ENCODE measurements at places on chromosomes 16 and 17. TPM values are rescaled to one million over a fixed set of nuclear protein-coding genes. Genes with fewer than 3 reads are reported as not detected.

GRCh38 chr17:48540213-48540612, 4.7 kb downstream of the HOXB2 start:
- DNase-seq, result no peak

DNA sequence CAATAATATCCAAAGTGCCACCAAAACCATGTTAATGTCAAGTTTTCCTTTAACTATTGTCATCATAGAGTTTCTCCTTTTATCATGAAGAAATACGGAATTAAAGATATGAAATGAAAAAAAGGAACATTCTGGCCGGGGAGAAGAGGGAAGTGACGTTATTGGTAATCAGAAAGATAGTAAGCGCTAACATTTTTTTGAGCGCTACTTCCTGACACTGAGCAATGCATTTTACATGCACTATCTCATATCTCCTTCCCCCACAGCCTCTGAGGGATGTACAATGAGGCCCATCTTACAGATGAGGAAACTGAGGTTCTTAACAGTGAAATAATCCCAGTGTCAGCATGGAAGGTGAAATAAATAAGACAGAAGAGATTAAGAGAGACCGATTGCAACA, 410.9 kb downstream of the SOX9 start:
- DNase-seq, result no peak

DNA sequence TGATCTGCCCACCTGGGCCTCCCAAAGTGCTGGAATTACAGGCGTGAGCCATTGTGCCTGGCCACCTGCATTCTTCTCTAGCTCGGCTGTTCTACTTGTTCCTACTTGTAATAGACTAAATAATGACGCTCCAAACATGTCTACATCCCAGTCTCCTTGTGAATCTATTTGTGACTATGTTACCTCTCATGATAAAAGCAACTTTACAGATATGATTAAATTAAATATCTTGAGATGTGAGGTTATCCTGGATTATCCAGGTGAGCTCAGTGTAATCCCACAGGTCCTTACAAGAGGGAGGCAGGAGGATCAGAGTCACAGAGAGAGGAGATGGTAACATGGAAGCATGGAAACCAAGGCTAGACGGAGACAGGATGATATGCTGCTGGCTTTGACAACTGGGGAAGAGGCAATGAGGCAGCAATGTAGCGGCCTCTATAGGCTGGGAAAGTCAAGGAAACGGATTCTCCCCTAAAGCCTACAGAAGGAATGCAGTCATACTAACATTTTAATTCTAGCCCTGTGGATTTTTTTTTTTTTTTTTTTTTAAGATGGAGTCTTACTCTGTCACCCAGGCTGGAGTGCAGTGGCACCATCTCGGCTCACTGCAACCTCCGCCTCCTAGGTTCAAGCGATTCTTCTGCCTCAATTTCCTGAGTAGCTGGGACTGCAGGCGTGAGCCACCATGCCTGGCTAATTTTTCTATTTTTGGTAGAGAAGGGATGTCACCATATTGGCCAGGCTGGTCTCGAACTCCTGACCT, 5.0 kb upstream of the LASP1 start:
- DNase-seq, result peak; percentile 49

GRCh38 chr17:41880130-41880529, 14.9 kb upstream of the KLHL11 start:
- DNase-seq, result no peak

GRCh38 chr17:16486373-16487250, 5.4 kb downstream of the LRRC75A start:
- DNase-seq, result peak; percentile 93

- peak; percentile 63 for DNase-seq
These were observed 44.7 kb upstream of the PRSS54 start for GRCh38 chr16:58339452-58339981.

DNA sequence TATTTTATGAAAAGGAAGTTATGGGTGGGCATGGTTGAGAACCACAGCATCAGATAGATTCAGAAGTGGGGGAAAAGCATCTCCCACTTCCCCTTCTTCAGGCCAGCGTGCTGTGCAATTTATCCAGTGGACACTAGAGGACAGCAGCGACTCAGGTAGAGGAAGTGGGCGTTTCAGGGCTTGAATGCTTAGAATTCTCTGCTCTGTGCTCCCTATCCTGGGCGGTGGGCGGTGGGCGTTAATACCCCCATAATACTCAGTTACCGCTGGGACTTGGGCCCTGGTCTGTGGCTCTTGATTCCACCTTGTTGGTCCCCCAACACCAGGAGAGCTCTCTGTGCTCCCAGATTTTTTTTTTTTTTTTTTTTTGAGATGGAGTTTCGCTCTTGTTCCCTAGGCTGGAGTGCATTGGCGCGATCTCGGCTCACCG, 3.7 kb upstream of the LYZL6 start:
- peak; percentile 58 for DNase-seq

GRCh38 chr17:52995881-52996280, 826.8 kb upstream of the KIF2B start:
- no peak for DNase-seq

DNA sequence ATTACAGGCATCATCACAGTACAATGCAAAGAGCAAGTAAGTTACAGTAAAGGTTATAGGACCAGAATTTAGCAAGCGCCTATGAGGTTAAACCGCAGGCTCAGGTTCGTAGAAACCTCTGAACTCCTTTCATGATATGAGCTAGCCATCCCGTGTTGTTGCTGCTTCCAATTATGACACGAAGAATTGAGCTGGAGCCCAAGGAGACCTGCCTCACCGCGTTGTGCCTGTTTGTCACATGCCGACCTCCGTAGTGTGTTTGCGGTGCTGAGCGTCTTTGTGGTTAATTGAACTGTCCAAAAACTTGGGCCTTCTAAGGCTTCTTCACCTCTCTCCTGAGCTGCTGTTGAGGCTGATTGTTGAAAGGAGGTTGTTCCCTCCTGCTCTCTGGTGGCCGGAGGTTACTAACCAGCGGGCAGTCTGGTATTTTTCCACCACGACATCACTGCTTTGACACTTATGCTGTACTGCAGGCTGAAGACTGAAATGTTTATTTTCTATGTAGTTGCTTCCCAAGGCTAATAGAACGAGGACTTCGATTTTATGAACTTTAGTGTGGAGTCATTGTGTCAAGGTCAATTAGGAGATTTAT, 67.5 kb downstream of the SEC14L1 start:
- DNase-seq, result peak; percentile 52

DNA sequence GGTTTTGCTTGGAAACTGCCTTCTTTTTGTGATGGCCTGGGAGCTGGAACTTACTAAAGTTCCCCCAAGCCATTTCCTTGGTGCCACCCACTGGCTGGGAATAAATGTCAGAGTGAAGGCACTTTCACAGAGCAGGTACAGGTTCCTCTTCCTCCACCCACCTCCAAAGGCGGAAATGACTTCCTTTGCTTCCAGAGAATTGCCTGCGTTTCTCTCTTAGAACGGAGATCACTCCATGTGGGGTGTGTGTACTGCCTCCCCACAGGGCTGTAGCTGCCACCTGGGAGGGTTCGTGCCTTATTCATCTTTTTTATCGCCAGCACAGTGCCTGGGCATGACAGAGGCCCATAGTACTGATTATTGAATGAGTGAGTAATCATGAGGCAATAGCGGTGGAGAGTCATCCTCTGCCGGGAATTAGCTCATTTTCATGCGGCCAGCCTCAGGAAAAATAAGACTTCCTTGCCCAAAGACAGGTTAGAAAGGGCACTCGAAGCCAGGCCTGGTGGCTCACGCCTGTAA, 32.2 kb upstream of the HAS3 start:
- DNase-seq, result peak; percentile 96

GRCh38 chr16:88650749-88651275, at the start of gene CYBA:
TSS of gene CYBA (minus strand) at chr16:88651053. CDS start at chr16:88651013, 40 bp downstream.
- DNase-seq, result no peak

- DNase-seq, result no peak
These were observed 387.5 kb upstream of the GOT2 start for GRCh38 chr16:59121411-59122261.

DNA sequence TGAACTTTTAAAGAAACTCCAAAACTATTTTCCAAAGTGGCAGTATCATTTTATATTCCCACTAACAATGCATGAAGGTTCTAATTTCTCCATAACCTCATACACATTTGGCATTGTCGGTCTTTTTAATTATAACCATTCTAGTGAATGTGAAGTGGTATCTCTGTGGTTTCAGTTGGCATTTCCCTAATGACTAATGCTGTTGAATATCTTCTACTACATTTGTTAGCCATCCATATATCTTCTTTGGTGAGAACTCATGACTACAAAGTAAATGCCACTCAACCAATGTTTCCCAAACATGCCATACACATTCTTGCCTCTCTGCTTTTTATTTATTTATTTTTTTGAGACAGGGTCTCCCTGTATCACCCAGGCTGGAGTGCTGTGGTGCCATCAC, 31.7 kb upstream of the TAOK1 start:
- DNase-seq, result peak; percentile 79

- DNase-seq, result no peak
These were observed 2.6 kb downstream of the ATP2A3 start for GRCh38 chr17:3961564-3962047.

- peak; percentile 78 for DNase-seq
These were observed 5.8 kb downstream of the ITGAM start for GRCh38 chr16:31265329-31266245.

The MYLK3 gene
- not detected for total RNA-seq

The TEKT3 gene
- not detected for total RNA-seq

The ZMYND15 gene
- not detected for total RNA-seq

The CHST6 gene
- total RNA-seq, result 1.4 TPM

All from M059J (cell line).